ENCODE measurements at places on chromosomes 7 and 10.
A peak's percentile ranks its signal among the peaks of the same experiment; 100 is the strongest.

DNA sequence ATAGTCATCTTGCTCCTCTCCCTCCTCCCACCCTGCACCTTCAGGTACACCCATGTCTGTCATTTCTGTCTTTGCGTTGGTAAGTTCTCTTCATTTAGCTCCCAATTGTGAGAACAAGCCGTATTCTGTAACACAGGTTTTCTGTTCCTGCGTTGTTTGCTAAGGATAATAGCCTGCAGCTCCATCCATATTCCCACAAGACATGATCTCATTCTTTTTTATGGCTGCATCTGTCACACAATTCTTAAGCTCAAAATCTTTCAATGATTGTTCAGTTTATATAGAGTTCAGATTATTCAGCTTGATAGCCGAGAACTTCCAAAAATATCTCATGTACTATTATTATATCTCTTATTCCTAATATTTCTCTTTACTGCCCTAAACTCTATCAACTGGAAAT is 16.0 kb upstream of the TMEM168 start:
- no peak for DNase-seq

DNA sequence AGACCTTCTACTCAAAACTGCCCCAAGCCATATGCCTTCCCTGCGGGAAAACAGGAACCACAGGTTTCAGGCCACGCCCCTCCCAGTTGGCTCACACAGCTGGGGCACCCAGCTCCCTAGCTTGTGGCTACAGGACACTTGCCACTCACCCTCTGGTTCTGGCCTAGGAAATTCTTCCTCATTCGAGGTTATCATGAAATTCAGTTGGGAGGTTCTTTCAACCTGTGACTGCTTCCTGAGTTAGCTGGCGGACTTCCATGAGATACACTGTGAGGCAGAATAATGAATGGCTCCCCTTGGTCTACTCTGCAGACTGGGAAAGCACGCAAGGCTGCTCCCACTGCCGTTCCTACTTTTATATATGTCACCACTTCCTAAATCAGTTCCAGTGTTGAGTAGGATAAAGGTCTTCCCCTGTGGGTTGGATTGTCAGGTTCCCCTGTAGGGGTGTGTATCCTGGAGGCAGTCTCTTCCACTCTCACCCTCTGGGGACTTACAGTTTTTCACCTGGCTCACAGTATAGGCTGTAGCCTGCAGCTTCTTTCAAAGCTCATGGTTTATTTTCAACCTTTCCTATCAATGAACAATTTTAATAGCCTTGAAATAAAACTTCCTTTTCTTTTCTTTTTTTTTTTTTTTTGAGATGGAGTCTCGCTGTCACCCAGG is 37.0 kb downstream of the GPR22 start:
- DNase-seq: peak; percentile 20

GRCh38 chr10:75974080-75974479 is 542.7 kb downstream of the LRMDA start:
- no peak for DNase-seq

- peak; percentile 81 for DNase-seq
Observed at GRCh38 chr10:50739618-50740292, at the start of gene ASAH2B. ASAH2B (plus strand) TSS chr10:50739936; CDS start chr10:50745131, 5,195 bp downstream.

- peak; percentile 71 for DNase-seq
Observed at GRCh38 chr10:117653170-117653515, 110.6 kb downstream of the EMX2 start.

DNA sequence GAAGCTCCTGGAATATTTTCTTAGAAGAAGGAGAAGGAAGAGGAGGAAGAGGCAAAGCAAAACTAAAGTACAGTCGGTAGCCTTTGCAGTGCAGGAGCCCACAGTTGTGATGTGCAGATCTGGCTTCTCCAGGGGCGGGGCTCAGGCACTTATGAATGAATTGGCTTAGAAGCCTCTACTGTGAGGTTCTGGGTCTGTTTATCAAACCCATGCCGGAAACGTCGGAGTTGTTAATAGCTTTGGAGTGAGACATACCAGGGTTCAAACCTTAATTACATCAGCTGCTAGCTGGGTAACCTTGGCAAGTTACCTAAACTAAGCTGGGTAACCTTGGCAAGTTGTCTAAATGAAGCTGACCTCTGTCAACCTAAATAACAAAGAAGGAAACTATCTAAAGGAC is 89.3 kb upstream of the PITRM1 start:
- no peak for DNase-seq

Measured in fibroblast of lung (primary cell).